NCI-H460 (cell line): ENCODE measurements at places on chromosomes 12 and 14.

DNA sequence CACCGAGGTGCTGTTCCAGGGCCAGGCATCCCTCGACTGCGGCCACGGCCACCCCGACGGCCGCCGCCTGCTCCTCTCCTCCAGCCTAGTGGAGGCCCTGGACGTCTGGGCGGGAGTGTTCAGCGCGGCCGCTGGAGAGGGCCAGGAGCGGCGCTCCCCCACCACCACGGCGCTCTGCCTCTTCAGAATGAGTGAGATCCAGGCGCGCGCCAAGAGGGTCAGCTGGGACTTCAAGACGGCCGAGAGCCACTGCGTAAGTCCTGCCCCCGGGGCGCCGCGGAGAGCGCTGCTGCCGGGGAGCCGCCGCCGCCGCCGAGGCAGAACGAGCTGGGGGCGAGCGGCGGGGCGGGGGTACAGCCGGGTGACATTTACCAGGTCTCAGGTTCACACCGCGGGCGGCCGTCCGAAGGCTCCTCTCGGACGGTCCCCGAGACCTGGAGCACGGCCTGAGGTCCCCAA, 1.4 kb downstream of the PLXNC1 start:
- no peak for DNase-seq

DNA sequence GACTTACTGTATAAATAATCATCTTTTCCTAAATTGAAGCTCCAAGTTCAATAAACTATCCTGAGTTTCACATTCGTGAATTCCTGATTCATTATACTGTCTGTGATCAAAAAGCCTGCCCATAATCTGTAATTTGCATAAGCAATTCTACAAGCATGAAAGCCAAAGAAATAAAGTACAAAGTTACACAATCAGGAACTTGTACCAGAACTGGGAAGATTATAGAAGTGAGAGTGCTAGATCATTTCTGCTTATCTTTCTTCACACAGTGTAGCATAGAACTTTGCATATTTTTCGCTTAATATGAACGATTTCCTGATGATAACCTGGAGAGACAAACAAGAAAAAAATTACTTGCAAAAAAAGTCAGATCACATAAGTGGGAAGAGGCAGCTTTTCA, 308.2 kb downstream of the C12orf50 start:
- DNase-seq: no peak

- no peak for DNase-seq
These were observed 167.1 kb downstream of the CRADD start for GRCh38 chr12:93844164-93844784.

- no peak for DNase-seq
These were observed 752 bp downstream of the DACT1 start for GRCh38 chr14:58638231-58639197.

DNA sequence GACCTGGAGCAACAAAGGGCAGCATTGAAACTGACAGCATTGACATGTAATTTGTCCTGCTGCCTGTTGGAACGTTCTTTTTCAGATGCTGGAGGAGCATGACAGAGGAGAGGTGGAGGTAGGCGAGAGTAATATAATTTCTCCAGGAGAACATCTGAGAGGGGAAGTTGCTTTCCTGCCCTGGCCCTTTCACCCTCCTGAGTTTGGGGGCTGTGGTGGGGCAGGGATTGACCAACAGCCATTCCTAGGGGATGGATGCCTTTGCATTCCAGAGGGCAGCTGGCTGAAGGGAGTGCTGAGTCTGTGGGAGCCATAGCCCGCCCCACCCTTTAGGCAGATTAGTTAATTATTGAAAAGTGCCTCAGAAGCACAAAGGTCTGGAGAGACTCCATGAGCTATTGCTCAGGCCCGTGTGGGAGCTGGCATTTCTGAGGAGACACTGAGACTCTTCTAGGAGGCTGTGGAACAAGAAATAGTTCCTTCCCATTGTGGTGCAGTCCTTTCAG, 73.5 kb downstream of the ARF6 start:
- no peak for DNase-seq

DNA sequence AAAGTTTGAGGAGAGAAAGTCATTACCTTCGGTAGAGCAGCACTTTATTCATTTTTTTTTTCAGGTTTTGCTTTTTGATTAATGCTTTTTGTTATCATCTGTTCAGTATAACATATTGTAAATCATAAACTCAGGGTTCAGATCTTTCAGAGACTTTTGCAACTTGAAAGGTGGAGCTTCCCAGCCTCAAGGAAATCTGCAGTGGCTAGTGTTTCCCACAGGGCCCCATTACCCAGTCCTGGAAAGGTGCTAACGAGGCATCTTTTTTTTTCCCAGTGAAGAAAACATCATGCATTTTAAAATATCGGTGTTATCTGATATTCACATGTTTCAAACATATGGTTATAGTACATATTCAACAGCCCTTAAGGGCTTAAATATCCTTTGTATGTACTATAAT, 74.0 kb downstream of the HMGA2 start:
- no peak for DNase-seq

GRCh38 chr12:127081058-127081457, 1185.9 kb upstream of the TMEM132C start:
- DNase-seq: no peak

GRCh38 chr12:72191761-72192160, 80.4 kb upstream of the TRHDE start:
- DNase-seq: no peak
